B cell (primary cell): ENCODE measurements at places on chromosomes 4 and X. TPM values are rescaled to one million over a fixed set of nuclear protein-coding genes. Genes with fewer than 3 reads are reported as not detected.

- H3K4me3 ChIP-seq: no peak overlapping the region
- peaks cover 38% of the 10 kb centered on the region for H3K4me1 ChIP-seq
- H3K27me3 ChIP-seq: peaks cover 43% of the 10 kb centered on the region
- H3K36me3 ChIP-seq: no peaks in the 10 kb centered on the region
- no peak overlapping the region for H3K27ac ChIP-seq
Measured at GRCh38 chr4:125316791-125317524, 2.2 kb downstream of the FAT4 start.

GRCh38 chr4:120922381-120923206, at the start of gene PRDM5:
PRDM5 (minus strand) TSS chr4:120922726; CDS start chr4:120922608, 118 bp downstream.
- H3K27ac ChIP-seq: no peak within 1 kb of the TSS
- no peaks in the 10 kb centered on the region for H3K4me1 ChIP-seq
- no peaks in the 10 kb centered on the region for H3K36me3 ChIP-seq

DNA sequence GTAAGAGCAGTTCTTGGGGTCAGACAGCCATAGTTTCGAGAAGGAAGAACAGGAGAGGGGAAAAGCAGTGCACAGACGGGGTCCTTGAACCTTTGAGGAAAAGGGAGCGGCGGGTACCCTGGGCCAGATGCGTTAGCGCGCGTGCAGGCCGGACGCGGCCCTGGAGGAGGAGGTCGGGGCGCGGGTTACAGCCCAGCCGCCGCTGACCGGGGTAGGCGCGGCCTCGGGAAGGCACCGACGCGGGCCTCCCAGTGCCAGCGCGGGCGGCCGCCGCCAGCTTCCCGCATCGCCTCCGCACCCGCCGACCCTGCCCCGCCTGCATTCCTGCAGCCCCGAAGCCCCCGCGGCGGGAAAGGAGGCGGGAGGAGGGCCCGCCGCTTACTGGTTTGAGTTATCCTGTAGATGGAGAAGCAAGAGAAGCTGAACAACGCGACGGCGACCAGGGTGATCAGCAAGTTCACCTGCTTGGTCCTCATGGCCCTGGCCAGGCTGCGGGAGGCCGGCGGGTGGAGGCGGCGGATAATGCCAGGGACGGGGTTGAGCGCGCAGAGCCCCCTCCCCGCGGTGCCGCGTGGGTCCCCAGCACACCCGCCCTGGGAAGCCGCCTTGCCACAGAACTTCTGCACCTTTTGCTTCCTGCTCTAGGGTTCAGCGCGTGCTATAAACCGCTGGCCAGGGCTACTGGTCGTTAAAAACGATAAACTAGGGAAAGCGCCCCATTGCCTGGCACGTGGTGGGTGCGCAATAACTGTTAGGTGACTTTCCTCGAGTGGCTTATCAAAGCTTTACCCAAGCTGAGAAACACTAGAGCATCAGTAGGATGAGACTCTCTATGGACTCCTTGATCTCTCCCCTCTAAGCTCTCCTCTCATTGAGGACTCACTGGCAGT, at the start of gene MGAT4D:
MGAT4D (minus strand) TSS at position 547 of the 890 bp plus-strand sequence; CDS start at position 476, 71 bp downstream.
- peaks cover 5% of the 10 kb centered on the region for H3K4me1 ChIP-seq
- H3K27me3 ChIP-seq: peaks cover 39% of the 10 kb centered on the region
- no peaks in the 10 kb centered on the region for H3K36me3 ChIP-seq
- peak within 1 kb of the TSS; percentile 8 for H3K4me3 ChIP-seq
- no peak within 1 kb of the TSS for H3K27ac ChIP-seq
- DNase-seq: peak; percentile 23

- no peak overlapping the region for H3K27ac ChIP-seq
- H3K36me3 ChIP-seq: no peaks in the 10 kb centered on the region
- H3K4me1 ChIP-seq: no peaks in the 10 kb centered on the region
- no peak overlapping the region for H3K4me3 ChIP-seq
- peak; percentile 30 for DNase-seq
Measured at GRCh38 chrX:132592880-132593279, 104.0 kb upstream of the MBNL3 start.

The ITM2A gene
- 14.9 and 17.7 TPM in 2 replicates for total RNA-seq

The STK32B gene
- total RNA-seq: 0.22 and 0.44 TPM in 2 replicates
